ENCODE measurements at places on chromosomes 3 and 15.
A peak's percentile ranks its signal among the peaks of the same experiment; 100 is the strongest.

- DNase-seq: peak; percentile 65
Measured at GRCh38 chr3:193554811-193555210, at the start of gene ATP13A4. Gene ATP13A4 (minus strand): TSS chr3:193554895. CDS start chr3:193554799, 96 bp downstream.

- DNase-seq: no peak
Measured at GRCh38 chr3:89440386-89440785, 333.0 kb downstream of the EPHA3 start.

GRCh38 chr3:122679882-122680474 lies 661 bp upstream of the PARP14 start:
- DNase-seq: peak; percentile 29

DNA sequence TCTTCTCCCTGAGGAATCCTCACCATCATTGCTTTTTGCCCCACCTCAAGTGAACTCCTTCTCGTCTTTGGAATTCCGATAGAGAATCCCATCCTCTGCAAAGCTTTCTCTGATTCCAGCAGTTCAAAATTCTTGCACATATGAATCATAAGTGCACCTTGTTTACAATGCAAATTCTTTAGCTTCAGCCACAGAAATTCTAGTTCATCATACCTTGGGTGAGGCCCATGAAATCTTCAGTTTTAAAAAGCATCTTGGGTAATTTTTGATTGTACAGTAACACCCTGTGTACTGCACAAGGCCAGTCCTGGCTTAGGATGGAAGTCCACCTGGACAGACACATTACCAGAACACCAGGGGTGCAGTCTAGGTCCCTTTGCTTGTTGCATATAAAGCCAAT lies 30.8 kb downstream of the MDFIC2 start:
- DNase-seq: no peak

GRCh38 chr3:139933766-139934165 lies 1.2 kb upstream of the CLSTN2 start:
- no peak for DNase-seq

- no peak for DNase-seq
Measured at GRCh38 chr3:143928056-143928455, 43.6 kb upstream of the DIPK2A start.

DNA sequence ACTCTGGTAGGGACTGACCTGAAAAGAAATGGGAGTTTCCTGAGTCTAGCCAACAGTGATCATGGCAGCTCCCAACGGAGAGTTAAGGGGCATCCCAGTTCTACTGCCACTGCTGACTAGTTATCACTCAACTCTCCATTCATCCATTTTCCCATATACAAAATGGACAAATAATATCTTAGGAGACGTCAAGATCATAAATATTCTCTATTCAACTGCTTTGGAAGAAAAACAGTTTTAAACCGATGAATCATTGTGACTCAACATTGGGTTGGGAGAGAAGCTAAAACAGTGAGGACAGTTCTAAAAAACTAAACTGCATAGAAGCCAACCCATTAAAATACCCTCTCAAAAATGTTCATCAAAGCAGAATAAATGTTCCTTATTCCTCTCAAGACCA lies 57.6 kb upstream of the CHRM5 start:
- no peak for DNase-seq

- no peak for DNase-seq
Measured at GRCh38 chr3:43676441-43676840, 14.3 kb upstream of the ABHD5 start.

- no peak for DNase-seq
Measured at GRCh38 chr3:139052802-139053600, 8.3 kb upstream of the PRR23C start.

GRCh38 chr3:15015456-15015855 lies 49.7 kb downstream of the MRPS25 start:
- no peak for DNase-seq

GRCh38 chr3:147943265-147943945 lies 534.2 kb downstream of the ZIC1 start:
- no peak for DNase-seq

DNA sequence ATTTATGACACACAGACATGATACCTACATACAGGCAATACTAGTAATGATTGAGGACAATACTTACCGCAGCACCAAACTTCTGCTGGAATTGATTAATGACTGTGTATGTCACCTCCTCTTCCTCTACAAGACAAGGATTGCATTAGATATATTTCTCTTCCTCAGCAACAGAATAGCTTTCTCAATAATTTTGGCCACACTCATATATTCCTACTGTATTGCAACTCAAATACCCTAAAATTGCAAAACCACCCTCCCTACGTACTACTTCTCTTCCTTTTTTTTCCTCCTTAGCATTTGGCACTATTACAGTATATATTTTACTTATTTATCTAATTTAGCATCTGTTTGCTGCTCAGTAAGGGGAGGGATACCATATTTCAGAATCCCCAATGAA lies 14.8 kb downstream of the EXD1 start:
- DNase-seq: no peak

DNA sequence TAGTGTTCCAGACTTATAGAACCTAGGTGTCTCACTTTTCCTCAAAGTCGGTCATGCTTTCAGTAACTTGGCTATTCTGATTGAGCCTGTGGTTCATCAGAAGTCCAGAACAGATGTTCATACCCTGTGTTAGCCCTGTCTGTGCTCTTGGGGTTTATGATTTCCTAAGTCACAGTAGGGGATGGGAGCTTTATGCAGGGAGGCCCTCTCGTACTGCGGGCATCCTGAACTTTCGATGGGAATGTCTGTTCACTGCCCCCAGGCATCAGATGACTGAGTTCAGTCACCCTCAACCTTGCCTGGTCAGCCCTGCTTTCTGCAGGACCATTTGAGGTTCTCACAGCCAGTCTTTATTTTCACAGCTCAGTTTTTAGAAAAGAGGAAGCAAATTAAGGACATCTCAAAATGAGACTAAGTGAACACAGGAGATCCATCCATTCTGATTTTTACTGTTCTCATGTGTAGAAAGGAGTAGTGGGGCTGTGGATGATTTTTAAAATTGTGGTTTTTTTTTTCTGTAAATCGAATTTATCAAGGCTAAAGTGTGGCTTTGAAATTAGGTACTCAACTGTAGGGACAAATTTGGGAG lies 71.3 kb downstream of the CMTM8 start:
- no peak for DNase-seq

GRCh38 chr3:44106756-44107155 lies 134.9 kb upstream of the TOPAZ1 start:
- DNase-seq: no peak

DNA sequence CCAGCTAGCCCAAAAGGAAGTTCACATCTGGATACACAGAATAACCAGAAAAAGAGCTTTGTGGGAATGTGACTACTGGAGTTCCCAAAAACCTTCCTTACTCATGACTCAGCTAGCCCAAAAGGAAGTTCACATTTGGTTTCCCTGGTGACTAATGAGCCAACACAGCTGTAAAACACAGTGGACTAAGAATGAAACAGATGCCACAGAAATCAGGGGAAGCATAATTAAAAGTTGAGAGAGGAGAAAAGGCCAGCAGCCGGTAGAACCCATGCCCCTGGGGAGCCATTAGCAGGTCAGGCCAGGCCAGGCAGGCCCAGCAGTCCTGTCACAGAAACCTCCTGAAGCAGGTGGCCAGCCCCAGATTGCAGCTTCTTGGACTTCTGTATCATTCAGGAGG lies 130.3 kb downstream of the GHSR start:
- no peak for DNase-seq

- DNase-seq: no peak
Measured at GRCh38 chr3:59746585-59746984, 696.8 kb upstream of the CFAP20DC start.

DNA sequence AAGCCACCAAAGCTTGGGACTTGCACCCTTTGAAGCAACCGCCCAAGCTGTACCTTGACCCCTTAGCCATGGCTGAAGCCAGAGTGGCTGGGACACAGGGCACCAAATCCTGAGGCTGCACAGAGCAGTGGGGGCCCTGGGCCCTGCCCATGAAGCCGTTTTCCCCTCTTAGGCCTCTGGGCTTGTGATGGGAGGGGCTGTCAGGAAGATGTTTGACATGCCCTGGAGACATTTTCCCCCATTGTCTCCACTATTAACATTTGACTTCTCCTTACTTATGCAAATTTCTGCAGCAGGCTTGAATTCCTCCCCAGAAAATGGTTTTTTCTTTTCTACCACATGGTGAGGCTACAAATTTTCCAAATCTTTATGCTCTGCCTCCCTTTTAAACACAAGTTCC lies 522.2 kb downstream of the EDEM1 start:
- DNase-seq: peak; percentile 57

DNA sequence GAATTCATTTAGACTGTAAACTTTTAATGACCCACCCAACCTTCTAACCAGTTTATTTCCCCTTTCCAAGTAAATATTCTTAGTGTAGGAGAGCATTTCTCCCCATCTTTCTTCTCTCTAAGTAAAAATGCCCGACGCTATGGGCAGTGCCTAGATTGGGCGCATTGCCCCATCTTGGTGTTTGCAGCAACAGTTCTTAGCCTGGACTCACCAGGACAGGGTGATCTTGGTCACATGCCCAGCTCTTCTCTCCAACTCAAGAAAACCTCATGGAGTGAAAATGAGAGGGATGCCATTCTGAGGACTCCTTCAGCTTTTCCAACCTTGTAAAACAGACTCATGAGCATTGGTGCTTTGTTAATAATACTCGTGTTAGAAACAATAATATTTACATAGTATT lies 76.7 kb downstream of the GHSR start:
- no peak for DNase-seq

GRCh38 chr3:100590114-100590839 lies 19.1 kb upstream of the ADGRG7 start:
- peak; percentile 43 for DNase-seq

DNA sequence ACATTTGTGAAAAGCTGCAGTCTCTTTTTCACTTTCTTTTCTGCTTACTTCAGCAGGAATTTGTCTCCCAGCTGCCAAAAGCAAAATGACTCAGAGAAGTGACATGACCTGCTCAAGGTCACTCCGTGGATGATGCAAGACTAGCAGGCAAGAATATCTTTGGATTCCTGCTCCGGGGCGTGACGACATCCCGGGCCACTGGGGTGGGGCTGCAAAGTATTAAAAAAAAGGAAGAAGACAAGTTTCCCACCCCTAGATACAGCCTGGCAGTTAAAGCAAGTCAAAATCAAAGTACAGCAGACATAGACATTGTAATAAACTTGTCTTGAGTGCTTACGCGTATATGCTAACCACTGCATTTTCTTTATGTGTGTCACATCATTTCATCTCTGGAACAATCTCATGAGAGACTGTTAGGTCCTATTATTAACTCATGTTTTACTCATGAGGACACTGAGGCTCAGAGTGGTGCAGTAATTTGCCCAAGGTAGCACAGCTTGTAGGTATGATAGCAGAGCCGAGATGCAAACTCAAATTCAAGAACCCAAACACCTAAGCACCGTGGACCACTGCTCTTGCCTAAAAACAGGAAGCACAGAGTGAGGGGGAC lies 485.2 kb upstream of the PROK2 start:
- DNase-seq: no peak

DNA sequence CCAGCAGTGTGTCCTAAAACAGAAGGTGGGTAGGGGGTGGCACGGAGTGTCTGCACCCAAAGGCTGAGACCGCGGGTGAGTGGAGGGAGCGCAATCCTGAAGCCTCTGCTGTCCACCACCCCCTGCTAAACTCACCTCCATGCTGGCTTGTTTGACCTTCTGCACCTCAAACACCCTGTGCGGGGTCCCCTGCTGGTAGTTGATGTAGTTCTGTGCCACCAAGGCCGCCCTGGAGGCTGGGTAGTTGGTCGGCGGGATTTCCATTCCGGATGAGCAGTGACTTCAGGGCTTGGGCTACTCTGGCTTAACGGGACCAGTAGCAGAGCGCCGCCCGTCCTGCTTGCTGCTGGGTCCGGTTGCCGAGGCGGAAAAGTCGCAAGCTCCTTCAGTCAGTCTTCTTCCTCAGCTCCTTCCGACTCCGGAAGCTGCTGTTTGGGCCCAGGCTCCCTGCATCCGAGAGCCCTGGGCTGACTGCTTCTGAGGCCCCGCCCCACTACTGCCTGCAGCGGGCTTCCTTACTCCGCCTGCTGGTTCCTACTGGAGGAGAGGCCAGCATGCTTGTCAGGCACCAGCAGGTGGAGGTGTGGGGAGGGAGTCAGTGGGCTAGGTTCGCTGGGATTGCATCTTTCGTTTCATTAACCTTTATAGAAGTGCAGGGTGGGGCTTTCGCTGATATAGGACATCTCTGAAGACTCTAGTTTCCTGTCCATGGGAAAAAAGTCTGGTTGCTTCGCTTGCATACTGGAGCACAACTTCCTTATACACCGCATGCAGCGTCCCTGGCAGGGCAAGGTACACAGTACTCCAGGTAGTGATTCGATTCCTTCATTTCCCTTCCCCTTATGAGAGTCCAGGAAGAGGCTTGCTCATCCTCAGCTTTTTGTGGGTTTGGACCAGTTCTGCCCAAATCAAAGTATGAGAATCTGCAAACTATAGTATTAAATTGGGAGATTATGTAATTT lies at the start of gene LXN:
Gene LXN (minus strand): TSS at position 434 of the 962 bp plus-strand sequence. CDS start 170 bp downstream, at position 264.
- DNase-seq: peak; percentile 97

- DNase-seq: peak; percentile 79
Measured at GRCh38 chr3:194928831-194929577, 243.3 kb downstream of the FAM43A start.

- no peak for DNase-seq
Measured at GRCh38 chr3:51401735-51402134, 10.7 kb downstream of the RBM15B start.

All from H9 (cell line).